Stimulated activated CD8-positive, alpha-beta memory T cell treated with anti-CD3 and anti-CD28 coated beads, Interleukin-4, amount 100 ng/mL, for 1 hour (primary cell): ENCODE measurements at places on chromosomes 7 and 10.
A peak's percentile ranks its signal among the peaks of the same experiment; 100 is the strongest.

DNA sequence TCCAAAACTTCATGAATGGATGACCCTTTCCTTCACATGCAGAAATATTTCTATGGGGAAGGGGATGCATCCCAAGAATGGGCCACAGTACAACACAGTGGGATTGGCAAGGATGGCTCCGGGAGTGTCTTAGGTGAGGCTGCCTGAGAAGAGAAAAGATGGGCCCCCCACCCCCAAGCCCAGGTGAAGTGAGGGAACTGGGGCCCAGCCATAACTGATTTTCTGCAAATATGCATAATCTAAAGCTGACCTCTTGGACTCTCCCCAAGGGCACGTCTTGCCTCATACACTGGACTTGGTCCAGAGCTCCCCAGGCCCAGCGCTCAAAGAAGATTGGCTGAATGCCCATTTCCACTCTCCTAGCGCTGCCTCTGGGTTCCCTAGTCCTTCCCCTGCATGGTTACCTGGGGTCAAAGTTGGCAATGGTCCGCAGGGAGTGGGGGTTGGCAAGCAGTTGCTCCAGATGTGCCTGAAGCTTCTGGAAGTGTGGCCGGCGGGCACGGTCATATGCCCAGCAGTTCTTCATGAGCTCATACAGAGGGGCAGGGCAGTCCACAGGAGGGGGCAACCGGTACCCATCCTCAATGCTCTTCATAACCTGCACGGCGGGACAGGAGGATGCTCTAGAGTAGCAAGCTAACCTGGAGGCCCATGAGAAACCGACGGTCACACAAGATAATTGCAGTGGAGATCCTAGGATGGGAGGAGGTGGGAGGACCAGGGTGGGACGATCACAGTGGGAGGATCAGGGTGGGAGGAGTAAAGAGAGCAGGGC is 12.3 kb downstream of the ZYX start:
- DNase-seq, result no peak

DNA sequence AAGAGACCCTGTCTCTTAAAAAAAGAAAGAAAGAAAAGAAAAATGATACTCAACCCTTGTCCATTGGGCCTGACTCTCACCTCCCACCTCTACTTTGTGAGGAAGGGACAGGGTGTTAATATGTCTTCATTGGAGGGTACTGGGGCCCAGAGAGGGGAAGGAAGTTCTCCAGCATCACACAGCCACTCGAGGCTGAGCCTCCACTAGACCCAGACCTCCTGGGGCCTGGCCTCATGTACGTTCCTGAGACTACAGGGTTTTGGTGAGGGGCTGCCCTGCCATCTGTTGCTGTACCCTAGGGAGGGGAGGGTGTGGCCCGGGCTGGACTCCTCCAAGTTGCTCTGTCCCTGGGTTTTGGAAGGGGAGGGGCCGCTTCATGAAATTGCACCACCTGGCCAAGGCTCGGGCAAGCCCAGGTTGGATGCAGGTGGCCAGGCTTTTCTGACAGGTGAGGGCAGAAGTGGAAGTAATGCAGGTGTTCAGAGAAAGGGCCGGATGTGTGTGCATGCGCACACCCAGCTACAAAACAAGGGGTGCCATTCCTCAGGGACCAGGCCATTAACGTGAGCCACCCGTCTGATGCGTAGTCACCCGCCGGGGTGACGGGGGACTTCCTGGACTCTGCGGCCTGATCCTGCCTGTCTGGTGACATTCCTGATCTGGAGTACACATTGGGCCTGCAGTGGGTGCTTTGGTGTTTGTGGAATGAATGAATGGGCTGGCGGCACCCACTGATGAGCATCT is 21.7 kb downstream of the GTF2IRD1 start:
- DNase-seq, result no peak

DNA sequence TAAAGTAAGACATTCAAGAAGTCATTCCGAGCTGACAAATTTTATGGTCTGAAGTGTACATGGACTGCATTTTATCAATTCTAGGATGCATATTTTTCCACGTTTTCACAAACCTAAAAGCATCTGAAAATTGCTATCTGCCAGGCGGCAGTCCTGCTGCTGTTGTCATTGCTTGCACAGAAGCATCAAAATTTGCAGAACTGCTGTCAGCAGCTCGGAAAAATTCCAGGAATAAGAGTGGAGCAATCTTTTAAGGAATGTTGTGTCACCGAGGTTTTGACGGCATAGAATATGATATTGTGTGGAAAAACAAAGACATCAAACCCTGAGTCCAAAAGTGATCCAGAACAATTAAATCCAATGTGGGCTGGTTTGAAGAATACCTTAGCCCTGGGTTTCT is 61.4 kb downstream of the CHCHD3 start:
- DNase-seq, result no peak

- no peak for DNase-seq
Measured at GRCh38 chr10:120793088-120793487, 58.1 kb upstream of the WDR11 start.

- DNase-seq, result no peak
Measured at GRCh38 chr7:33278095-33278494, 148.7 kb downstream of the BBS9 start.

GRCh38 chr7:70738151-70738885 is 393.6 kb upstream of the GALNT17 start:
- no peak for DNase-seq

DNA sequence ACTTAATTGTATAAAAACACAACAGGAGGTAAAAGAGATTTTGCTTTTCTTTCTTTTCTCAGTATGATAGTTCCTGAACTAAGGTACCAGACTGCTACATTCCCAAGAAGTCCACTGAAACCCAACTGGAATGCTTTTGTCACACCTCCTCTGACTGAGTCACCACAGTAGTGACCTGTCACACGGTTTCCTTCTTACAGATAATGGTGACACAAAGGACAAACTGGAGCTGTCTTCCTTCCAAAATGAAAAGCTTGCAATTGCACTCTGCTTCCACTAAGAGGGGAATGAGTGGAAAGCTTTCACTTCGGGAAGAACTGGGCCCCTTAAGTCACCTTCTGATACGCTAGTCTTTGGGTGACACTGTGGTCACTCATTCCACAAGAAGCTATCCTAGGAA is 122.2 kb downstream of the KMT2E start:
- no peak for DNase-seq

GRCh38 chr7:11716185-11716584 is 115.8 kb downstream of the THSD7A start:
- no peak for DNase-seq

GRCh38 chr7:157139111-157139809 is 534 bp downstream of the UBE3C start:
- DNase-seq, result peak; percentile 47

GRCh38 chr10:55820478-55820877 is 540.6 kb downstream of the ZWINT start:
- no peak for DNase-seq

- DNase-seq, result no peak
Measured at GRCh38 chr10:33270971-33271370, 63.5 kb downstream of the NRP1 start.

DNA sequence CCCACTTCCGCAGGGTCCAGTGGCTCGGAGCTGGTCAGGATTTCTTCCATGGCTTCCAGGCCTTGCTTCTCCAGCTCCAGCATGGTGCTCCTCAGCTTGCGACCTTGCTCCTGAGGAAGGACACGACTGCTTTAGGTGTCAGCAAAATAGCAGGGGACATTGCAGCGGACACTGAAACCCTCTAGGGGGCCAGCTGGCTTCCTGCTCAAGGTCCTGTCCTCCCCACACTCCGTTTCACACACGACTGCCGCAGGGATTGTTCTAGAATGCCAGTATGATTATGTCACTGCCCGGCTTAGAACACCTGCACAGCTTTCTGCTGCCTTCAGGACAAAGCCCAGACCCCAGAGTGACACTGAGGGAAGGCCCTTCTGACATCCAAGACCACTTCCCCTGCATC is 65.6 kb downstream of the SCRN1 start:
- no peak for DNase-seq

GRCh38 chr7:107977048-107977447 is 25.9 kb downstream of the LAMB1 start:
- no peak for DNase-seq
